ENCODE measurements at places on chromosomes 3 and 15. TPM values are rescaled to one million over a fixed set of nuclear protein-coding genes. Genes with fewer than 3 reads are reported as not detected.

TERC gene
- 1.1 TPM for polyA plus RNA-seq

LSG1 gene
- polyA plus RNA-seq: 33.2 TPM

SLC9C1 gene
- 0.40 TPM for polyA plus RNA-seq

OCA2 gene
- polyA plus RNA-seq: 3.1 TPM

LRRN1 gene
- polyA plus RNA-seq: 188 TPM

FRMD5 gene
- polyA plus RNA-seq: 25.9 TPM

ZNF621 gene
- 27.7 TPM for polyA plus RNA-seq

LRRK1 gene
- polyA plus RNA-seq: 5.0 TPM

GRK7 gene
- polyA plus RNA-seq: not detected

CEP19 gene
- 11.2 TPM for polyA plus RNA-seq
